Iris pigment epithelial cell (primary cell): ENCODE measurements at places on chromosomes 3 and 15.
A peak's percentile ranks its signal among the peaks of the same experiment; 100 is the strongest.

- no peak for DNase-seq
Observed at GRCh38 chr3:100407977-100408532, 6.7 kb downstream of the LNP1 start.

- no peak for DNase-seq
Observed at GRCh38 chr3:179967622-179968021, 69.1 kb downstream of the PEX5L start.

- peak; percentile 42 for DNase-seq
Observed at GRCh38 chr3:23170291-23170690, 32.8 kb upstream of the UBE2E2 start.

GRCh38 chr3:45705839-45706808 lies 16.9 kb downstream of the SACM1L start:
- no peak for DNase-seq

GRCh38 chr15:61849447-61849846 lies 210.8 kb downstream of the VPS13C start:
- no peak for DNase-seq

DNA sequence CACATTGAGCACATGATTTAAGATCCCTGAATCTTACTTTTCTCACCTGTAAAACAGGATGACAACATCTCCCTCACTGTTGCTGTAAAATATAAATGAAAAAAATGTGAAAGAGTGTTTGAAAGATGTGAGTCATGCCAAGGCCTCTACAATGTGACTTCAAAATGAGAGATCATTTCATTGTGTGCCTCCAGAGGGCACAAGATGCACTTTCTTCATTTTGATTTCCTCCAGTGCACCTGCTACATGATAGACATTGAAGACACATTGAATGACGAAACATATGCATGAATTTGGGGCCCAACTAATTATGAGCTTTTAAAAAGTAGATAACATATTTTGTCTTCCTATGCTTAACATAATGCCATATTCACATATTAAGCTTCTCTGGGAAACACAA lies 170.3 kb downstream of the MOBP start:
- peak; percentile 66 for DNase-seq

DNA sequence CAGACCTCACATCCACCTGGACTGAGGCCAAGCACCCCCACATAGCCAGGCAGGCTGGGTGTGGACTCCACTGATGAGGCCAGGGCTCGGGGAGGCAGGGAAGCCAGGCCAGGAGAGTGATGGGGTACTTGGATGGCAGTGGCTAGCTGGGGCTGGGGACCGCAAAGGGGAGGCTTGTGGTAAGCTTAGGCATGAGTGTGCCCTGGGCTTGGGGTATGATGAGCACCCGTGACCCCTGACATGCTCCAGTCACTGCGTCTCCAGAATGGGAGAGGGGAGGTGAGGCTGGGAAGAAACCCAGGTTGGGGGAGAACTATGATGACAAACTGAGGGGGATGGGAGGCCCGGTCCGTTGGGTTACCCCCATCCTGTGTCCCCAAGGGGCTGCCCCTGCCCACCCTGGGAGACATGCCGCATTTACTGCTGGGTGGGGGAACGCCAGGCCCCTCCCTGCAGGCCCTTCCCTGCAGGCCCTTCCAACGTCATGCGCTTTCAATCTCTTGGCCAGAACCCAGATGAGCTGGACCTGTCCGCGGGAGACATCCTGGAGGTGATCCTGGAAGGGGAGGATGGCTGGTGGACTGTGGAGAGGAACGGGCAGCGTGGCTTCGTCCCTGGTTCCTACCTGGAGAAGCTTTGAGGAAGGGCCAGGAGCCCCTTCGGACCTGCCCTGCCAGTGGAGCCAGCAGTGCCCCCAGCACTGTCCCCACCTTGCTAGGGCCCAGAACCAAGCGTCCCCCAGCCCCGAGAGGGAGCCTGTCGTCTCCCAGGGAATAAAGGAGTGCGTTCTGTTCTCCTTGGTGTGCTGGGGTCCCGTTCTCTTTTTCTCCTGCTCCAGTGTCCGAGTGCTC lies 34.1 kb downstream of the TSPAN3 start:
- no peak for DNase-seq

DNA sequence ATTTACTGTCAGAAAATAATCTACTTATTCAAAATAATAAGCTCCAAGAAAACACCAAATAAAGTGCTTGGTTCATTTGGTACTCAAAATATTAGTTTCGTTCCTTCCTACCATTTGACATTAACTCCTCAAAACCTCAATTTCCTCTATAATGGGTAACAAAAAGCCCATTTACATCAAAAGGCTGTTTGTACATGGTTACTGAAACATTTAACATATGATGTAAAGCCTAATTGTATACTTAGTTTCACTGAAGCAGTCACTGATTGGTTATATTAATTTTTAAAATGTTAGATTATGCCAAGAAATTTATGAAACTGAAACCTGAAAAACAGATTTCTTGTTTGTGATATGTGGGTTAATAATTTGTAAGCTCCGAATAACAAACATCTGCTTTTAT lies 14.7 kb downstream of the XRN1 start:
- DNase-seq: no peak

DNA sequence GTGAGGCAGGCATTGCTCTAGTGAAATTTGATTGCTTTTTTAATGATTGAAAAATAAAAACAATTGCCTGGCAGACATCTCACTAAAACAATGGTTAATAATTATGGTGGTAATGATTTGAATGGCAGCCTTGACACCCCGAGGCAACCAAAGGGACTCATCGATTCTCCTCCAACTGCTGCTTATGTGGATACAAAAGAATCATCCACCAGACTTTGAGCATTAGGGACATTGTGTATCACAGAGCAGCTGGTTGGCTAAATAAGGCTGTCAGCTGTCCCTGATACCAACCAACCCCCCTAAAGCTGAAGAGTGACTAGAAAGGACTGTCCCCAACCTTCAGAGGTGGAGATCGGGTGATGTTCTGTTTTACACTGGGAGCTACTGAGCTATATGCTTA lies 1.7 kb upstream of the CD47 start:
- no peak for DNase-seq
